Brain (organoid and tissue), 16 donors: ENCODE measurements at places on chromosomes 16 and 17. TPM values are rescaled to one million over a fixed set of nuclear protein-coding genes. Genes with fewer than 3 reads are reported as not detected.

LGALS9B gene
- not detected for polyA plus RNA-seq

ACSM5 gene
- polyA plus RNA-seq, result 1.2 TPM

PIK3R6 gene
- 0.24 TPM for polyA plus RNA-seq

TLCD2 gene
- 0.27 TPM for polyA plus RNA-seq

MYL11 gene
- polyA plus RNA-seq, result not detected

GNG13 gene
- polyA plus RNA-seq, result 3.6 TPM

RPGRIP1L gene
- 8.8 TPM for polyA plus RNA-seq

SLC16A13 gene
- 1.8 TPM for polyA plus RNA-seq

KRTAP4-5 gene
- polyA plus RNA-seq, result not detected

STRADA gene
- polyA plus RNA-seq, result 51.6 TPM

CMTM1 gene
- 1.1 TPM for polyA plus RNA-seq

HSD17B1 gene
- polyA plus RNA-seq, result 0.97 TPM

ABI3 gene
- polyA plus RNA-seq, result 3.2 TPM

SLC4A1 gene
- polyA plus RNA-seq, result 0.34 TPM

NF1 gene
- 16.0 TPM for polyA plus RNA-seq

PDIA2 gene
- 8.3 TPM for polyA plus RNA-seq

OTOA gene
- polyA plus RNA-seq, result not detected

CCL23 gene
- not detected for polyA plus RNA-seq

STH gene
- polyA plus RNA-seq, result not detected

SLFN11 gene
- polyA plus RNA-seq, result 2.4 TPM

ABCA5 gene
- polyA plus RNA-seq, result 3.1 TPM

KRTAP4-9 gene
- not detected for polyA plus RNA-seq

SOX15 gene
- 5.3 TPM for polyA plus RNA-seq

KRT34 gene
- polyA plus RNA-seq, result not detected

CSH1 gene
- polyA plus RNA-seq, result not detected

KRT24 gene
- polyA plus RNA-seq, result not detected
